Cardiac fibroblast (primary cell): ENCODE measurements at places on chromosomes 4 and X.

GRCh38 chrX:41734530-41734929 lies 10.5 kb downstream of the GPR82 start:
- peak; percentile 38 for DNase-seq

DNA sequence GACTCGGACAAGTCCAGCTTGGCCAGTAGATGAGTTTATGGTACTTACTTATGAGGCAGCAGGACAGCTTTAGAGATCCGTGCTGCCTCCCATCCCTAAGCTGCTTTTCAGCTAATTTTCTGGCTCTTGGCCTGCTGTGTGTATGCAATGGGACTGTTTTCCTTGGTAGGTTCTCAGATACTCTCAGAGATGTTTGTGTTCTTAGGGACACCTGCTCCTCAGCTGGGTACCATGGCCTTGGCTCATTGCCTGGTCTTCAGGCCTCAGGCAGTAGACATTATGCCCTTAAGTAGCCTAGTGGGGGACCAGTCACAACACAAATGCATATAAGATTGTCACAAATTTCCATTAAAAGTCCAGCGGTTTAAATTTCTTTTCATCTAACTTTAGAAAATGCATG lies 688.0 kb downstream of the PCDH7 start:
- DNase-seq, result no peak

GRCh38 chrX:27883468-27884092 lies 75.8 kb downstream of the MAGEB10 start:
- DNase-seq, result no peak

DNA sequence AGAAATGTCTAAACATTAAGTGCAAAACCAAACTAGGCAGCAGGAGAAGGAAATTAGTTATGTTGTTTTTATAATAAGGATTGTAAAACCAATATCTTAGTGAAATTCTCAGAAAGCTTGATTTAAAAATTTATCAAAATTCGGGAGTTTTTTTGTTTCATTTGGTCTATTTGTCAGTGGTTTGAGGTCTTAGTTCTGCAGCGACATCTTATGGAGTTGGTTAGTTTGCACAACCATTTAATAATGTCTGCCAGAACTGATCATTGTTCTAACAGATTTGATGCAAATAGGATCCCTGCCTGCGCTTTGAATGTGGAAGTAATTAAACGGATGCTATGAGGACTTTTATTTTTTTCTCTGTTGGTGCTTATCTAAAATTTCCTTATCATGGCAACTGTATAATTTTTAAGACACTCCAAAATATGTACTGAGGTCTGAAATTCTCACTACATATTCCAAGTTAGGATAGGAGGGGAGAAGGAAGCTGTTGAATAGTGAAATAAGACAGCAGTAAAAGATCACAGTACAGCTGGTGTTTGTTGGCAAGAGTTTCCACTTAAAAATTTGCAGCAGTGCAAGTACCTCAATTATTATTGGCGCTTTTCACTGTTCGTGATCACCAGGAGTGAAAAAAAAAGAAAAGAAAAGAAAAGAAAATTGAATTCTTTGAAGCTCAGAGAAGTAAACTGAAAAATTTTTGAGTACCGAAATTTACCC lies 2521.4 kb downstream of the ARAP2 start:
- DNase-seq, result peak; percentile 71
